ENCODE measurements at places on chromosomes 5 and 9.

DNA sequence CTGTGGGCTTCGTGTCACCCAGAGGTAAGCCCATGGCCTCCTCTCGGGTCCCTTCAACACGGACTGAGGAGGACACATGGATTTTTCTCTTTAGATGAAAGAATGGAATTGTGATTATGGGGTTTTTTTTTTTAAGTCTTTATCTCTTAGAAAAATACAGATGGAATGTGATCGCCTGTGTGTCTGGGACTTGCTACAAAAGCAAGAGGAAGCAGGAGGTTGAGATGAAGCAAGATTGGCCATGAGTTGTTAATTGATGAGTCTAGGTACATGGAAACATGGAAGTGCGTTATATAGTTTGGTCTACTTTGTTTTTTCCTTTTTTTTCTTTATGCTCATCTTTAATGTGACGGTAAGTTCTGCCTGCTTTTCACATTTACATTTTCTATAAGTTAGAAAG is 14.6 kb downstream of the USP20 start:
- DNase-seq: no peak

- DNase-seq: no peak
Observed at GRCh38 chr5:59390074-59390659, 503.4 kb downstream of the PDE4D start.

- DNase-seq: no peak
Observed at GRCh38 chr5:127580731-127581130, 63.3 kb downstream of the PRRC1 start.

GRCh38 chr5:3590161-3590966 is 5.3 kb upstream of the IRX1 start:
- DNase-seq: no peak

DNA sequence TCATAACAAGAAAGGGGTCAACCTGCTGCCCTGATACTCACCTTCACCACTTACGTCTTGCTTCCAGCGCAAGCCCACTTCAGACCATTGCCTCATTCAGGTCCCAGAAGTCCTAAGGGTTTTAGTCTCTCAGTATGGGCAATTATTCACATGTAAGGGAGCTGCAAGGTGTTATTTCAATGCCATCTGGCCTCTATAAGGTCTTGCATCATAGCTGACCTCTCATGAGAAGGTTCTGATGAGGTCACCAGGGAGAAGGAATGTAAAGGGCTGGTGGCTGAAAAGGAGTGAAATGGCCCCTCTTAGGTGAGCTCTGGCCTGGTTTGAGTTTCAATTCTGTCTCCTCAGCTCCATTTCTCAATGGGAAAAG is 1.5 kb upstream of the MARCHF3 start:
- DNase-seq: no peak

DNA sequence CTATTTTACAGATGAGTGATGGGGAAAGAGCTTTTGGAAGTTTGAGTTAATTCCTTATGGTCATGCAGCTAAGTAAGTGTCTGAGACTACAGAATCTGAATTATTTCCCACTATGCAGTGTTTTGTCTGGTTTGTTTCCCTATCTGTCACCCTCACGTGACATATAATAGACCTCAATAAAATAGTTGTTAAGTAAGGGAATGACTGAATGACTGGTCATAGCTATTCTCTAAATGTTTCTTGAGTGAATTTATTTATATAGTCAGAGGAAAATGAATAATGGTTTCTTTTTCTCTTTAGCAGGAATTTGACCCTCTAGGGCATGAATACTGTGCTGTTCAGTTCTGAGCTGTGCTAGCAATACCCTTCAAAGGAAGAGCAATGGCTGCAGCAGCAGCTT is 10.3 kb downstream of the TRIM32 start:
- DNase-seq: no peak

GRCh38 chr5:1665803-1666202 is 133.8 kb downstream of the MRPL36 start:
- no peak for DNase-seq

DNA sequence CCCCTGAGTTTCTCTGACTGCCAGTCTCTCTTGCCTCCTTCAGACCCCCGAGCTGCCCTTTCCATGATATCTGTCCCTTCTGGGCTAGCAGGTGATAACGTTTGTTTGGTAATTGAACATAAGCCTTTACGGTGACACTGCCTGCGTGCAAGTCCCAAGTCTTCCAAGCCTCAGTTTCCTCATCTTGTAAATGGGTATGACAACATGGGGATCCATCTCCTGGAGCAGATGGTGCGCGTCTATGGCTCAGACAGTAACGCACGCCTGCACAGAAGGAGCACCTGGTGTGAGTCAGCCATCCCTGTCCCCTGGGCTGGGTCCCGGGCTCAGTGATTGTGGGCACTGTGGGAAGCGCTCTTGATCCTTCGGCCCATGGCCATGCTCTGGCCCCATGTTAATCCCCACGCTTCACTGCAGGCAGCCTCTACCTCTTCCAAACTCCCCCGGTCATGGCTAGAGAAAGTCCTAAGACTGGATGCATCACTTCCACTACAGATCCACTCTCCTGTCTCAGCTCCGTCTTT is 85.8 kb downstream of the DAP start:
- no peak for DNase-seq

GRCh38 chr9:81622471-81623255 is 66.7 kb downstream of the TLE1 start:
- DNase-seq: no peak

- no peak for DNase-seq
Observed at GRCh38 chr9:121914604-121915303, 178.4 kb downstream of the TTLL11 start.

DNA sequence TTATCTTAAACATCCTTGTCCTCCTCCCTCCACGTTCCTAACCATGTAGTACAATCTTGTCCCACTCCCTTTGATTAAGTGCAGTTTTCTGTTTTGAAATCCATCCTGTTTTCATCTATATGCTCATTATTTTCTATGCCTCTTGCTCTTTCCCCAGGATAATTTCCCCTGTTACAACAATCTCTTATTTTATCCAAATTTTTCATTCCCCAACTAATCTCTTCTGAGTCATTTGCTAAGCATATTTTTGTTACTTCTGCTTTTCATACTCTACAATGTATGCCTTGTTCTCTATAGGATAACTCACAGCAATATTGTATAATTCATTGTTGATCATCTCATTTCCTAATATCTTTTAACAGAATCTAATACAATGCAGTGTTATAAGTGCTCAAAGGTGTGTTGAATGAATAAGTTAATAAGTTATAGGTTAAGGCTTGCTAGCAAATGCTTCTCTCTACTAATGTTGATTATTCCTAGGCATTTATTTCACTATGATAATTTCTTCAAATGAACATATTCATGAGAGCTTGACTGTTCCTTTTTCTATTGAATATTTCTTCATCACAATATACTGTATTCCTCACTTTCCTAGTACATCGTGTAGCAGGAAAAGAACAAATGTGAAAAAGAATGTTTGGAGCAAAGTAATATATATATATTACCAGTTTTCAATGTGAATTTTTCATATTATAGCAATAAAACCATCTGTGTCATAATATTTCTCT is 1.5 kb downstream of the OMD start:
- DNase-seq: no peak

- DNase-seq: no peak
Observed at GRCh38 chr9:114957558-114957957, 27.2 kb upstream of the TNFSF8 start.

DNA sequence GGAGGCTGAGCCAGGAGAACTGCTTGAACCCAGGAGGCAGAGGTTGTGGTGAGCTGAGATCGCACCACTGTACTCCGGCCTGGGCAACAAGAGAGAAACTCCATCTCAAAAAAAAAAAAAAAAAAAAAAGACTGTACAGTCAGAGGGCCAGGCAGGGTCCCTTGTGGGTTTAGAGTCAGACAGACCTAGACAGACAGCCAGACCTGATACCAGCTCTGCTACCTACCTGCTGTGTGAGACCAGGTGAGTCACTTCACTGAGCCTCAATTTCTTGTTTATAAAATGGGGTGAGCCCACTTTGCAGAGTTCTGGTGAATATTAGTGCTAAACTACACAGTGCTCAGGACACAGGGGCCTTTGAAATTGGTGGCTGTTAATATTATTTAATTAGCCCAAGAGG is 19.7 kb downstream of the TRIM14 start:
- no peak for DNase-seq

DNA sequence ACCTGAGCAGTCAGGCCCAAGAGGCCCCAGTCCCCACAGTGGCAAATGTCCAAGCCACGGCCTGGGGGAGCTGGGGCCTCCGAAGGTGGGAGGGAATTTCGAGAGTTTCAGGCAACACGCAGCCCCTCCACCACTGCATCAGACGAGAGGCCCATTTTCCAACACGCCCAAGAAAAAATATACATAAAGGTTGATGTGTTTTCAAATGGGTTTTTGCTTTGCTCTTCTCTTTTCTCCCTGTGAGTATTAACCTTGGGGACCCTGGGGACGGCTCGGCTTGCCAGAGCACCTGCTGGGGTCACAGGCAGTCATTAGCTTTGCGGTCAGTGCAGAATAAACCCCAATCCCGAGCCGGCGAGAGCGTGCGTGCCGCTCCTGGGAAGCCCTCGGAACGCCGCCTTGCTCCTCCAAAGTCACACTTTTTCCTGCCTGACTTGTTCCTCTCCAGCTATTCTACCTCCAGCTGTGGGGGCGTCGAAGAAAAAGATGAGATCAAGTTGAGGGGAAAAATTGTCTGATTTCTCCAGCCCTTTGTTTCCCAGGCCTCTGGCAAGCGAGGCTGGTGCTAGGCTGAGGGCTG is 31.5 kb downstream of the ASS1 start:
- DNase-seq: no peak

DNA sequence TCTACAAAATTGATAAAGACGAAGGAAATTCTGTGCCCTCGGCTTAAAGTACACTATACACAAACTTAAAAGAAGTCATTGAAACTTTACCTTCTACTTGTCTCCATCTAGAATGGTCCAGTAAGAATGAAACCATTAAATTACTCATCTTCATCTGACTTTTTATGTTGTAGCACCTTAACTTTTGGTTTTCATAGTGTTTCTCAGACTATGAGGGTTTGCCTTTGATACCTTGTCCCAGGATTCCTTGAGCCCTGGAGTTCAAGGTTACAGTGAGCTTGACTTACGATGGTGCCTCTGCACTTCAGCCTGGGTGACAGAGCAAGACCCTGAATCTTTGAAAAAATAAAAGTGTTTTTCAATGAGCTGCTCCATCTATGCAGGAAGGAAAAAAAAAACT is 132.2 kb downstream of the CDC42SE2 start:
- DNase-seq: no peak

DNA sequence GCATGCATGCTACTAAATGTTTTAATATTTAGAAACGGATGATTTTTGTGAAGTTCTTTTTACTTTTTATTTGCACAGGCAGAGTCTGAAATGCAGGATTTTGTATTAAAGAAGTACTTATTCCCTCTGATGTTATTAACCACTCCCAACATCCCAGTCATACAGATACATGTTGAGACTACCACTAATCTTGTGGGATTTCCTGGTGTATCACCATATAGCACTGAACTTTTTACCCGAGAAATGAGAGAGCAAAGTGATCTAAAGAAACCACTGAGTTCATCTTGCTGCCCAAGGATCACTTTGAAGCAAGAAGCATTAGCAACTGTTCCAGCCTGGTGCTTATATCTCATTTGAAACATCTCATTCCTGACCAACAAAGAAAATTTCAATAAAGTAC is 443.8 kb downstream of the BNC2 start:
- no peak for DNase-seq

GRCh38 chr5:73867345-73868335 is 241.6 kb downstream of the ARHGEF28 start:
- no peak for DNase-seq

DNA sequence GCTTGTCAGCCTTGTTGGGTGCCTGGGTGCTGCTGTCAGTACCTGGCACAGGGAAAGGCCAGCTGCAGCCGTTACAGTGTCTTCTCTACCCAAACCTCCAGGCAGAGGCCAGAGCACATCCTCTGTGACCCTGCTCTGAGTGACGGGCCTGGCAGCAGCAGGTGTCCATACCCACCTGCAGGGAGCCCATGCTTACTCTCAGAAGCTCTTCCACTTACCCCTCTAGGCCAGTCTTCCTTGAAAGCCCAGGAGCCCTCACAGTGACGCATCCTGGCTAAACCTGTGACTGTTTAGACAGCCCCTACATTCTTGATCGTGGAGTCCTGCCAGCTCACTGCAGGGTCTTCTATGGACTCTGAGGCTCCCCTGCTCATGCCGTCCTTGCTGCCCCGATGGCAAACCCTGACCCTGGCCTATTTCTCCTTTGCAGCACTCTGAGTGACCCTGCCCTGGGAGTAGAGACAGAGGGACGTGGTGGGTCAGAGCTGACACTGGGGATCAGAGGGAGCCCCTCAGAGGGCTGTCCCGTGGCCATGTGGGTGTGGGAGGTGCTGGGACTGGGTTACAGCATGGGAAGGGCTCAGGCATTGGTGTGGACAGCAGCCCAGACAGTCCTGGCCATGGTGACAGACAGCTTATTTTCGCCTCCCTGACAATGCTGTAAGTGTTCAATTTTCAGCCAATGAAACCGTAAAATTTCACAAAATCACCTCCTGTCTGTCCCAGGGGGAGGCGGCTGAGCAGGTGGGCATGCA is 67.6 kb upstream of the RNF130 start:
- DNase-seq: no peak

DNA sequence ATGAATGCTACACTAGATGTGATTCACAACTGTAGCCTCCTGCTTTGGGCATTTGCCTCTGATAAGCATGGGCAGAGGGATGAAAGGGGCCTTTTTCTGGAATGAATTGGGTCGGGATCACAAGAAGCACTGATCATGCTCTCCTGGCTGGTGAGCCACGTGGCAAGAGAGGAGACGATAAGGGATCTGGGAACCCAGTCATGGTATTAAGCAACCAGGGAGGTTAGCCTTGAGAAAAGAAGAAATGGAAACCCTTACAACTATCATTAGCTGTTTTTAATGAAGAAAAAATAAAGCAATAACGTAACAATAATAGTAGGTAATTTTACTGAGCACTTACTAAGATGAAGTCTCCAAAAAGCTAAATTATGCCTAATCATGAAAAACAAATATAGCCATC is 50.0 kb upstream of the RAI14 start:
- no peak for DNase-seq

DNA sequence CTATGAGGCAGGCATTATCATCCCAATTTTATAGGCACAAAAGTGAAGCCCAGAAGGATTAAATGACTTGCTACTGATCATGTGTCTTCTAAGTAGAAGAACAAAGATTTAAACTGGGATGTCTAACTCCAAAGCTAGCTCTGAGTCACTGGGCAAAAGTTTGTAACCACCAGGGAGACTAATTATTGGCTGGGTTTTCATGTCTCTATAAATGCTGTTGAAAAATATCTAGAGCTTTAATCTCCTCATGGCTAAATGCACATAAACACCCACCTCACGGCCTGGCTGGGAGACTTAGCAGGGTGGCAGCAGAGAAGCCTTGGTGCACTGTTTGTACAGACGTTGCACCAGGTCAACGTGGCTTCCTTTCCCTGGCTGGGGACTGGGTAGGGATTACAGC is 144.6 kb downstream of the MELK start:
- no peak for DNase-seq
